ENCODE measurements at places on chromosomes 2 and 18.
A peak's percentile ranks its signal among the peaks of the same experiment; 100 is the strongest.

GRCh38 chr18:35345460-35345921, 1.3 kb upstream of the ZNF24 start:
- no peak for DNase-seq

DNA sequence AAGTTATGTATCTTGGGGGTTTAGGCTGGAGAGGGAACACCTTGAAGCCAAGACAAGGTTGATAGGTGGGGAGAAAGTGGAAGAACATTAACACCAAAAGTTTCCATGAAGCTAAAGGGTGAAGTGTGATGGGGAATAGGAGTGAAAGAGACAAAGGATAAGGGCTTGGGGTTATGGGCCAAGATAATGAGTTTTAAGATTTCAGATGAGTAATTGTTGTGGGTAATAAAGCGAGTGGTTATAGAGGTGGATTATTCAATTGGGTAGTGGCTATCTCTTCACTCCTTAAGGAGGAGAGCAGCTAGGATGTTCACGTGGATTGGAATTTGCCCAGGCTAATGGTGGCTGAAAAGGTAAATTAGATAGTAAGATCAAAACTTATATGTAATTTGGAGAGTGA, 29.8 kb downstream of the EML4 start:
- DNase-seq = no peak

DNA sequence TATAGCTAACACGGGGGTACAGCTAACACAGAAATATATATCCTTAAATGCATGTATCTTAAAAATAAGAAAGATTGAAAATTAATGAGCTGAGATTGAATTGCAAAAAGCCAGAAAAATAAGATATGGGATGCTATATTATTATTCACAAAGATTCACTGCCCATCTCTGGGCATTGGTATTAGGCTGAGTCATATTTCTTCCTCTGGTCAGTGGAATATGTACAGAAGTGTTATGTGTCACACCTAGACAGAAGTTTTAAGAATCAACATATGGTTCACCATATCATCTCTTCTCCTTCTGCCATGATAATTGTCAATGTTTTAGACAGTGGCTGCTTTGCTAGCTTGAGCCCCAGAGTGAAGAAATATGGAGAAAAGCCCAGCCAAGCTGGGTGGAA, 14.0 kb upstream of the MCFD2 start:
- no peak for DNase-seq

GRCh38 chr2:54249629-54250028, 6.4 kb downstream of the TSPYL6 start:
- no peak for DNase-seq

- no peak for DNase-seq
Measured at GRCh38 chr18:77897606-77898005, 648.0 kb downstream of the GALR1 start.

DNA sequence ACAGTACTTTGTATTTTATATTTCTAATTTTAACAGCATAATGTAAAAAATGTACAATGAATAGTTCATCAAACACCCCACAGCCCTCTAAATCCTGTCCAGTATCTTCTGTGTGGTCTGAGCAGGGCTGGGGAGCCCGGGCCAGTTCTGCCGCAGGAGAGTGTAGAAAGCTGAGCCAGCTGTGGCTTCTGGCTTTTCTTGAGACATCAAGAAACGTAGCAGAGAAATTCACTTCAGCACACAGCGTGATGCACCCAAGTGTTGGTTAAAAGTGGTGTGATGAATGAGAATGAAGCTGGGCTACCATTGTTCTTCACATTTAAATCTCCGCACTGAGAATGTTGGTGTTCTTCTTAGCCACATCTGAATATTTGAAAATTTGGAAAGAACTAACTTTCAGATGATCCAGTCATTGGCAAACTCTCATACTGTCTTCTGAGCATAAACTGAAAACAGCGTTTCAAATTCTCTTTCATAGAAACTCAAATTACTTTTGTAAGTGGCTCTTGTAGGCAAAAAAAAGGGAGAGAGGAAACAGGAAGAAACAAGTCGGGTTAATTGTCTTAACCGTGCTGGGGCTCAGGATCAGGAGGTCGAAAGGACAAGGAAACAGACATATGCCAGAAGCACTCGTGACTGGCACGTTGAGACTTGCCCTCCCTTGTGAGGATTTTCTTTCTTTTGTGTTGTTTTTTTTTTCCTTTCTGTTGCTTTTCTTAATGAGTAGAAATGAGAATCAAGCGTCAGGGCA, 23.4 kb upstream of the TMEM87B start:
- no peak for DNase-seq

DNA sequence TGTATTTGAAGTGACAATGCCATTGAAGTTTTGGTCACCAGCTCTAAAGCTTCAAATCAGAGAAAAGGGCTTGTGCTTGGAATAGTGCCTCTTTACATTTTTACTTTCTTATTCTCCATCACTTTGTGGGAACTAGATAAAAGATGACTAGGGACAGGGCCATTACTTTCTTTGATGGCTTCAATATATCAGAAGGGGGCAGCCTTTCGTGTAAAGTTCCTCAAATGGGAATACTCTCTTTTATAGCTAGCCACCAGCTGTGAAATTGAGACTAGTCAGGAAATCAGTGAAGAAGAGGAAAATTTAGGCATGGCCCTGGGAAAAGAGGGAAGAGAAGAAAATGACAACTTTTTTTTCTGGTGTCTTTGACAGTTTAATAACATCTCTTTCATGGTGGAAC, 242.5 kb downstream of the DCC start:
- DNase-seq = no peak

GRCh38 chr2:72915907-72916742, 1.2 kb upstream of the EMX1 start:
- no peak for DNase-seq

- no peak for DNase-seq
Measured at GRCh38 chr2:15617778-15618448, 26.2 kb downstream of the DDX1 start.

DNA sequence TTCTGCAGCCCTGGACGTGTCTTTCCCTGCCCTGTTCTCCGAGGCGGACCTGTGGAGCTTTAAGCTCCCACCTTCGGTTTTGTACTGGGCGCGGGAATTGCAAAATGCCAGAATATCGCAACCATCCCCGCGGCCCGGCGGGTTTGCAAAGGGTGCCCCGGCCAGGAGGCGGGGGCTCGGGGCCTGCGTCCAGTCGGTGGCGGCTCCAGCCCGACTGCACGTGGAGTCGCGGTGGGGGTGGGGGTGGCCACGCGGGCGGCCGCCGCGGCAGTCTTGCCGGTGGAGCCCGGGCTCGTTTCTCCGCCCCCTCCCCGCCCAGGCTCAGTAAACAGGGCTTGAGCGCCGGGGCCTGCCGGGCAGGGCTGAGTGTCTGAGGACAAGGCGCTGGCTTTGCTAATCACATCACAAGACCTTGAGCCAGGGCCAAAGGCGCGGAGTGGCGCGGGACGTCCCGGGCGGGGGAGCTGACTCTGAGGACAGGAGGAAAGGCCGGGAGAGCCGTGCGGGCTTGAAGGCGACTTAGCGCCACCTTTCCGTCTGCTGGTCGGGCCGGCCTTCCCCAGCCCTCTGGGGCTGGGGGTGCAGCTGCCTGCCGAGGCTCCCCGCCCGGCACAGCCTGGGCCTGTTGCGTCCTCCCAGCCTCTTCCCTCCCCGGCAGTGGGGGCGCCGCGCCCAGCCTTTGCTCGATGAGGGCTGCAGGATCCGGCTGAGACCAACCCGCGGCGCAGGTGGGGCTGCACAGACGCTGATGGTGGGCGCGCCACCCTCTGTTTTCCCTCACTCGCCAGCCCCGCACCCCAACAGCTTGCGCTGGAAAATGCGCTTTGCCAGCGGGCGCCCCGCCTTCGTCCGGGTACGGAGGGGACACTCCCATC, 786 bp upstream of the ZFP36L2 start:
- peak; percentile 62 for DNase-seq
